Muscle of leg (tissue), 16 donors: ENCODE measurements at places on chromosomes 11 and 22.

GRCh38 chr11:36193721-36194120 lies 95.5 kb downstream of the COMMD9 start:
- no peak for DNase-seq

GRCh38 chr11:83046621-83047172 lies 25.0 kb downstream of the RAB30 start:
- DNase-seq: no peak

GRCh38 chr11:109012991-109013390 lies 348.1 kb downstream of the DDX10 start:
- no peak for DNase-seq

DNA sequence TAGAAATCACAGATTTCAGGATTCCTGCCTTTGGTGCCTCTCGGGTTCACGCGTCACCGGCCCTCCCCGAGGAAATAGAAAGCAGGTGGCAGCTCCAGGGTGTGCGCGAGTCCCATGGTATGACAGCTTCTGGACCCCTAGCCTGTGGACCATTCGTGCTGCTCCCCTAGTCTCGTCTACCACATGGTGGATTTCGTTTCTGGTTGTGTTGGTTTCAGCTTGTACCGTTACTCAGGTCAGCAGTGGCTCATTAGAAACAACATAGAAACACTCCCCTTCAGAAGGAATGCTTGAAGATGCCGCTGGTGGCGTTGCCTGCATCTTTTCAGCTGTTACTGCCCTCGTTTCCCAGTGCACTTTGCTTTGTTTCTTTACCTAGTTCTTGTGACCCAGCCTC lies 700 bp downstream of the TTC17 start:
- DNase-seq: peak; percentile 29

GRCh38 chr11:121199516-121199915 lies 93.1 kb upstream of the SC5D start:
- peak; percentile 18 for DNase-seq

GRCh38 chr11:72826191-72826941 lies 12.2 kb downstream of the ATG16L2 start:
- no peak for DNase-seq

DNA sequence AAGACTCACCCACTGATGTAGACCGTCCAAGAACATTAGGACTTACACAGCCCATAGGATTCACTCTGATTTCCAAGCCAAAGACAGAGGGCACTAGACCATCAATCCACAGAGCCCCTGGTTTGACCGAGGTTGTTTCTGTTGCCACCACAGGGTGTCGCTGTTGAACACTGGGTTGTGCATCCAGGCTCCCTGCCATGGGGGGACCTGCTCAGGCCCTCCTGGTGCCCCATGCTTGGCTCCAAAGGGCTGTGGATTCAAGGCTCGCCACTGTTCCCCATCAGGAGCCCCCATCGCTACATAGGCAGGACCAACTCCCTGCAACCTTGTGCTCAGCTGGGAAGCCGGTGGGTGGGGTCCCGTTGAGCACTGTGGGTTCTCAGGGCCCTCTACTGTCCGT lies 128.0 kb upstream of the ANO1 start:
- DNase-seq: no peak

DNA sequence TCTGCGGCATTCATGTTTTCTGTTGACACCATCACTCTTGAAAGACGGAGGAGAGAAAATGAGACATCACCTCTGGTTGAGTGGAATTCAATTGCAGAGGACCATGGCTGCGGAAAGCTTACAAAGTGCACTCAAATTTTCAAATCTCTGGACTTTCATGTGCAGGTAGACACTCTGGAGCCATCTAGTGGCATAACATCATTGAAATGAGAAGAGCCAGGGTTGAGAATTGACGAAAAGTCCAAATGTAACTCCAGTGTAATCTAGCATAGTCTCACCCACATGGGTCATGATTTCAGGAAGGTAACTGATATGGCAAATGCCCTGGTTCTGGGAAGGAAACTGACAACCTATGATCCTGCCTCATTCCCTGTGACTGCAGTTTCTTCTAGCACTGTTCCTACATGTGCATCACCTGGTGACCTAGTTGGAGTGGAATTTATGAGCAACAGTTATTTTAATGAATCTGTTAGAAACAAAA lies 687.8 kb downstream of the KCNA4 start:
- DNase-seq: peak; percentile 53
